ENCODE measurements at places on chromosomes 2 and 18. TPM values are rescaled to one million over a fixed set of nuclear protein-coding genes. Genes with fewer than 3 reads are reported as not detected.

GRCh38 chr2:159185401-159186130 lies 100.9 kb downstream of the WDSUB1 start:
- no peak for DNase-seq

- DNase-seq: no peak
These were observed 95.6 kb upstream of the ACVR1 start for GRCh38 chr2:157971702-157972101.

GRCh38 chr2:237699870-237700511 lies 72.6 kb downstream of the LRRFIP1 start:
- DNase-seq: no peak

NAPG gene
- polyA plus RNA-seq: 19.1 TPM

KIF1A gene
- polyA plus RNA-seq: 9.5 TPM

Data from right renal cortex interstitium (tissue), 3 donors.